ENCODE measurements at places on chromosomes 2 and 18.

DNA sequence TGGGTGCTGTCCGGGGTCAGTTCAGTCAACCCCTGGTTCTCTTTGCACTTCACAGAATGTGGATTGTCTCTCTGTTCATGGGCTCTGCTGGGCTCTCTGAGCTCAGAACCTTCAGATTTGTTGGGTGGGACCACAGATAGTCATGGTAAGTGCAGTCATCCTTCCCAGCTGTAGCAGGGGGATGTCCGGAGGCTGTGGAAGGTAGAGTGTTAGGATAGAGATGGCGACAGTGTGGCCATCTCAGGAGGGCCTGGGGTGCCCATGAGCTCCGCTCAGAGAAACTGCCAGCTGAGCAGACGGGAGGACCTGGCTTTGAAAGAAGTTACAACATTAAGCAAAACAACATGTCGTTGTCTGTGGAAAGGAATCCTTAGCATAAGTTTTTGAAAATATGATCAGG is 149.8 kb downstream of the FAM210A start:
- no peak for DNase-seq

DNA sequence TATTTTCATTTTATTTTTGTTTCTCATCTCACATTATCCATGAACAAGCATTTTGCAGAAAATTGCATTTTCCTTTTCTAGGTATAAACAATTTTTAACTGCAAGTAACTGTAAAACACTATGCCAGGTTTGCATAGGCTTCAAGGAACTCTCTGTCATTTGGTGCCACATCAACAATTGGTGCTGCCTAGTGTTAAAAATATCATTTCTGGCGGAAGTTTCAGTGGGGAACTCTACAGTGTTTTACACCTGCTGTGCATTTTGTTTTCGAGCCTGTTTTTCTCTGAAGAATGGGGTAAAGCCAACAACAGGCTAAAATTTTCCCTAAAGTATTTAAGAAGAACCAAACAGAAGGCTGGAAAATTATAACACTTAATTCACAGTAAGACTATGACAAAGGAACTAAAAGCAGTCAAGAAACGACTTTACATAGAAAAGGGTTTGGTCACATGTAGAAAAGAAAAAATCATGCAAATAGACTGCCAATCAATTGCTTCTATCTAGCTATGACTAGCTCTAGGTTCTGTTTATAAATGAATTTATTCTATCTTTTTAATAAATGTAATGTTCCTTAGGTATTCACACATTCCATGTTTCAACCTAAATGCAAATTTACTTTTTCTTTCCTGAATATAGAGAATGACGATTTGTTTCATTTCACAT is 21.4 kb upstream of the FRZB start:
- DNase-seq = no peak

DNA sequence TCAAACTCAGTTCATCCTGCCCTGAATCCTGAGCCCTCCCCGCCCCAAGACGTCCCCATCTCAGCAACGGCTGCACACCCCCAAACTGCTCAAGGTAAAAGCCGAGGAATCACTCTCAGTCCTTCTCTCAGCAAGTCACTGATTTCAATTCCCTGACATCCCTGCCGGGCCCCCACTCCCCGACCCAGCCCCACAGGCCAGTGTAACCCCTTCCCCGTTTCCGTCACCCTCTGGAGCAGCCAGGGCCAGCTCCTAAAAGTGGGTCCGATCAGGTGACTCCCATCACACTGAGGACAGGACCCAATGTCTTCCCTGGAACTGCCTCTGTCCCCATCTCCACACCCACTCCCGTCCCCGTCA is 20.5 kb downstream of the SNORC start:
- no peak for DNase-seq

- no peak for DNase-seq
Measured at GRCh38 chr2:176092270-176093144, at the start of gene HOXD13. Gene HOXD13 (plus strand): TSS chr2:176092721. CDS start chr2:176092891, 170 bp downstream.

GRCh38 chr18:51767293-51767692 is 569.8 kb upstream of the MEX3C start:
- no peak for DNase-seq

DNA sequence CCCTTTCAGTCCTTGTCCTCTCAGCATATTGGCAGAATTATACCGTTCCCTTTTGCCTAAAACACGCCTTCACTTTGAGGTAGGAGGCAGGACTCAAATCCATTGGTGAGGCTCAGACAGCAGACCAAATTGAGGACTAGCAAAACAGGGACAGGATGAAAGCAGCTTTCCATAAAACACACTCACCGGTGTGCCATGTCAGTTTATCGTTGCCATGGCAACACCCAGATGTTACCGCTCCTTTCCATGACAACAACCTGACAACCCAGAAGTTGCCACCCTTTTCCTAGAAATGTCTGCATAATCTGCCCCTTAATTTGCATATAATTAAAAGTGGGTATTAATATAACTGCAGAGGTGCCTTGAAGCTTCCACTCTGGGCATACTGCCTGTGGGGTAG is 730.4 kb downstream of the METTL4 start:
- DNase-seq = no peak

DNA sequence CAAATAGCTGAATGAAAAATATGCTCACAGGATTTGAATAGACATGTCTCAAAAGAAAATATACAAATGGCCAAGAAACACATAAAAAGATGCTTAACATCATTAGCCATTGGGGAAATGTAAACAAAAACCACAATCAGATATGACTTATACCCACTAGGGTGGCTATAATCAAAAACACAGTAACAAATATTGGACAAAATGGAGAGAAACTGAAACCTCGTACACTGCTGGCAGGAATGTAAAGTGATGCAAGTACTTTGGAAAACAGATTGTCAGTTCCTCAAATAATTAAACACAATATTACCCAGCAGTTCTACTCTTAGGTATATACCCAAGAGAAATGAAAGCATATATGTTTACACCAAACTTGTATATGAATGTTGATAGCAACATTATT is 213.0 kb downstream of the PHLPP1 start:
- no peak for DNase-seq

DNA sequence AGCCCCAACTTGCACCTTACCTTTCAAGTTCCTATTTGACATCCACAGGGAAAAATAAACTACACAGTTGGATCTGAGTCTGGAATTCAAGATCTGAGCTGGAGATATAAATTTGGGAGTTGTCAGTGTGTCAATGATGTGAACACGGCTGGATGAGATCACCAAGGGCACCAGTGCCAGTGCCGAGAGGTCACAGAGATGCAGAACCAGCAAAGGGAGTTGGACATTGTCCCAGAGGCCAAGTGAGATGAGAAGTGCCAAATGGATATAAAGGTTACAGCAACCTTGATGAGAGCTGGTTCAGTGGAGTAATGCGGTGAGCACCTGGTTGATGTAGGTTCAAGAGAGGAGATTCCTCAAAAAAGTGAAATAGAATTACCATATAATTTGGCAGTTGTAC is 24.8 kb downstream of the LRRFIP1 start:
- DNase-seq = no peak

DNA sequence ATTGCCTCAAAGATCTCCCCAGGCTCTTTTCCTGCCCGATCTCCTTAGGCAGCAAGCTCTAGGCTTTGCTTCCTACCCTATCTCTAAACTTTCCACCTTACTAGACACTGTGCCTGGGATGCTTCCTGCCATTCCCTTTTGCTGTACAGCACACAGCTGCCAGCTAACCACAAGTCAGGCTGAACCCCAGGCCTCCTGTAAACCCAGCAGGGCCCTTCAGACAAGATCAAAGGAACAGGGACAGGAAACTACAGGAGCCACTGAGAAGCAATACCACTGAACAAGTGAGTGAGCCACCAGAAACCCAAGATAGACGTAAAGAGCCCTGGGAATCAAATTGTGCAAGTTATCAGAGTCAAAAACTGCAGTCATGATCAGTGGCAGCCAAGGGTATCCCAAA is 180.7 kb downstream of the SUCLG1 start:
- DNase-seq = no peak

DNA sequence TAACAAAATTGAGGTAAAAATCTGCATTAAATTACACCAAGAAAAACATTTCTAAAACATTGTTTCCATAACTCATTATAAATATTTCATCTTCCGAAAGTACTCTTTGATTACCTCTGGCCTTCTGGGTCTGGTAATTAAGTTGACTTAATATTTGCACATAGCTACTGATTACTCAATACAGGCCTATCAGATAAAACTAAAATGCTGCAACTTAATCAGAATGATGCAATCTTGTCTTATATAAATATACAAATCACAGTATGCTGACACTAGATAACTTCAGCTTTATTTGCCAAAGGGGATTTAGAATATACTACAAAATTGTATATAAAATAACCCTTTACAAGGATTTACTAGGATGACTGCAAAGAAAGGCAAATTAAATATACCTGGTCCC is 49.3 kb downstream of the SLC35F5 start:
- no peak for DNase-seq

DNA sequence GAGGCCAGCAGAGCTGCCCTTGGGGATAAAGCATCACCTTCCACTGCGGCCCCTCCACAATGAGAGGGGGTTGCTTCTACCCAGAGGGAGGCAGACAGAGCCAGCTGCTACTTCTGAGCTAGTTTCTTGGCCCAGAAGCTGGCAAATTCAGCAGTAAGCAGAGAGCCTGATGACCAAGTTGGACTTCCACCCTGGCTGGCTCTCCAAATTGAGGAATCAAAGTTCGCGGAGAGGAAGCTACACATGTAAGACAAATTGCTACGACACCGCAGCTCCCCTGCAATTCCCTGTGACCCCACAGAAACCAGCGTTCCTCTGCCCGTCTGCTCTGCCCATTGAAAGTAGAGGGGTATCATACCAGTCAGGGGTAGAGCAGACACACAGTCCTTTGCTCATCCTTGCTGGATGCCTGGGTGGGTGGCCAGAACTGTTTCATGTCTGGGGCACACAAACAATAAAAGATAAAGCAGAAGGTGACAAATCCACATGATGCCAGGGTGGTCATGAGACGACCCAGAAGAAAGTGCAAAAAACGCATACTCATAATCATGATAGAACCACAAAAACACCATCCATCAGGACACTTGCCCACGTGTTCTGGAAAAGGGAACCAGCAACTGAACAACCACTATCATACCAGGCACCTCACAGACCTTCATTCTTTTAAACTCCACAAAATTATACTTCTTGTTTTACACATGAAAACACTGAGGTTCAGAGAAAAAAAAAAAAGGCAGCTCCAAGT is 5.4 kb downstream of the TFCP2L1 start:
- no peak for DNase-seq

- DNase-seq = no peak
Measured at GRCh38 chr2:7023542-7023941, 106.3 kb downstream of the RNF144A start.

GRCh38 chr2:102190430-102191107 is 3.7 kb downstream of the IL1RL2 start:
- DNase-seq = no peak

GRCh38 chr2:68121873-68122679 is 35.6 kb upstream of the PNO1 start:
- peak; percentile 64 for DNase-seq

DNA sequence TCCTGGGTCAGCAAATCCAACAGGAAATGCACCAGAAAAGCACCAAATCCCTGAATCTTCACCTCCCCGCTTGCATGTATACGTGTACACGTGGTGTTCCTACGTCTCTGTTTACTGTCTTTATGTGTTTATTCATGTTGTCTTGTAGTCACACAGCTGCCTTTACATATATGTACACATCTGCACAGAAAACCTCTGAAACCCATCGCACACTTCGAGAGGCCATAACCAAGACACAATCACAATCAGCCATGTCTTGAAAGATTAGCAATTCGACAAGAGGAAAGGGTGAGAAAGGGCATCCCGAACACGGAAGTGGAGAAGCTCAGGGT is 98.1 kb downstream of the PLB1 start:
- no peak for DNase-seq

DNA sequence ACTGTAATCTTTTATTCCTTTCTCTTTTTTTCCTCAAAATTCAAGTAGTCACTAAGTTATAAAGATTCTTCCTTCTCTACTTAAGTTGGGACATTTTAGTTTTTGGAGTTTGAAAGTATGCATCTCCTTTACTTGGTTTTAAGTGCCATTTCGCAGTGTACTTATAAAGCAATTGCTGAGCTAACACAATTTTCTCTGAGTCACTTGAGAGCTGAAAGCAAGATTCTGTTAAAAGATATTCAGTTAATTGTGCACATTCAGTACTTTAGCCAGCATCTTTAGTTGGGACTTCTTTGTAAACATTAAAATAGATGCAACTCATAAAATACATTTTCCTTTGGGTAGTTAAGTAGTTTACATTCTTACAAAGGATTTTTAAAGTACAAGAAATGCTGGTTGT is 136.0 kb downstream of the GFPT1 start:
- DNase-seq = no peak

GRCh38 chr2:164692958-164693357 is 71.7 kb upstream of the GRB14 start:
- no peak for DNase-seq

Measured in stimulated activated naive CD4-positive, alpha-beta T cell (primary cell).